ENCODE measurements at places on chromosomes 7 and 10.
A peak's percentile ranks its signal among the peaks of the same experiment; 100 is the strongest.

DNA sequence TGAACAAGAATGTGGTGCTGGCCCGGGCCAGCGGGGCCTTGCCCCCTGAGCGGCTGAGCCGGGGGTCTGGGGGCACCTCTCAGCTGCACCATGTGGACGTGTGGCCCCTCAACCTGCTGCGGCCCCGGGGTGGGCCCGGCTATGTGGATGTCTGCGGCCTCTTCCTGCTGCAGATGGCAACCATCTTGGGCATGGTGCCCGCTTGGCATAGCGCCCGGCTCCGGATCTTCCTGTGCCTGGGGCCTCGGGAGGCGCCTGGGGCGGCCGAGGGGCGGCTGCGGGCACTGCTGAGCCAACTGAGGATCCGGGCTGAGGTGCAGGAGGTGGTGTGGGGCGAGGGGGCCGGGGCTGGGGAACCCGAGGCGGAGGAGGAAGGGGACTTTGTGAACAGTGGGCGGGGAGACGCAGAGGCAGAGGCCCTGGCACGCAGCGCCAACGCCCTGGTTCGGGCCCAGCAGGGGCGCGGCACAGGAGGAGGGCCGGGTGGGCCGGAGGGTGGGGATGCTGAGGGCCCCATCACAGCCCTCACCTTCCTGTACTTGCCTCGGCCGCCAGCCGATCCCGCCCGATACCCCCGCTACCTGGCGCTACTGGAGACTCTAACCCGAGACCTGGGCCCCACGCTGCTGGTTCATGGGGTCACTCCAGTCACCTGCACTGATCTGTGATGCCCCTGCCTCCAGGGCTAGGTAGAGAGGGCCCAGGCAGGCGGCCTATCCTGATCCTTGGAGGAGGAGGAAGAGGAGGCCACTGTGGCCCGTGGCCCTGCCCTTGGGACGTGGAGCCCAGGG, 1.1 kb upstream of the TRIP6 start:
- DNase-seq = peak; percentile 87

DNA sequence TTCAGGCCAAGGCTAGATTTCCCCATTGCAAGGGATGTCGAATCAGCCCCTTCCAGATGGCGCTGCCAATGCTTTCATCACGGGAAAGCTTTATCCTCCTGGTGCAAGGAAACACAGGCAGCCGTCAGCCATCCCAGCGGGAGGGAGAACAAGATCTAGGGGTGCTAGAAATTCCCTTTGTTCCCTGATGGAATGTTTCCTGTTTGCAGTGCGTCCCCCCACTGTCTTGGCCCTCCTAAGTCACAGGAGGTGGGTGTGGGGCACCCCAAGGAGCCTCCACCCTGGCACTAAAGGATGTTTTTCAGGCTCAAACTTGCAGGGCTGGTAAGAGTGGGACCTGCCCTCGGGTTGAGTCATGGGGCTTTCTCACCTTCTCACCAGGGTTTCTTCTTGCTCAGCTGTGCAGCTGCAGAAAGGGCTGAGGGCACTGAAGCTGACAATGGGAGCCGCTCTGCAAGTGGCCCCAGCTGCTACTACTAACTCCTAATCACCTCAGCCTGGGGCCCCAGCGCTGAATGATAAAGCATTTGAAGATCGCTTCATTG, 103.6 kb downstream of the PRPF18 start:
- DNase-seq = no peak

DNA sequence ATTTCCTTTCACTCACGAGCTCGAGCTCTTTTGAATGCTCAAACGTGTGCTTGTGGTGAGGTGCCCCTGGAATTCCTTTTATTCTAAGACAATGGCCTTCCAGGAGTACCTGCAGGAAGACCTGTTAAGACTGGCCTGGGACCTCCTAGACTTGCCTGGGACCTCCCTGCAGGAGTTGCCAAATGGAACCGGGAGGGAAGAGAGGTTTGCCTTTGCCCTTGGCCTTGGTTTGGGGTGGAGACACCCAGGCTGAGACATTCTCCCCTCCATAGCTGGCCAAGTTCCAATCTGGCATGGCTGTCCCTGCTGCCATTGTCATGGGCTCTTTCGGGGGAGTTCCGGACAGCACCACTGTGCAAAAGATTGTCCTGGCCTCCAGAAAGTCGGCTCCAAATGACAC, 39.7 kb downstream of the DNAJB12 start:
- no peak for DNase-seq

- DNase-seq = peak; percentile 39
Measured at GRCh38 chr7:73613954-73614735, 10.2 kb downstream of the MLXIPL start.

- peak; percentile 51 for DNase-seq
Measured at GRCh38 chr7:44617225-44617890, 10.9 kb downstream of the OGDH start.

DNA sequence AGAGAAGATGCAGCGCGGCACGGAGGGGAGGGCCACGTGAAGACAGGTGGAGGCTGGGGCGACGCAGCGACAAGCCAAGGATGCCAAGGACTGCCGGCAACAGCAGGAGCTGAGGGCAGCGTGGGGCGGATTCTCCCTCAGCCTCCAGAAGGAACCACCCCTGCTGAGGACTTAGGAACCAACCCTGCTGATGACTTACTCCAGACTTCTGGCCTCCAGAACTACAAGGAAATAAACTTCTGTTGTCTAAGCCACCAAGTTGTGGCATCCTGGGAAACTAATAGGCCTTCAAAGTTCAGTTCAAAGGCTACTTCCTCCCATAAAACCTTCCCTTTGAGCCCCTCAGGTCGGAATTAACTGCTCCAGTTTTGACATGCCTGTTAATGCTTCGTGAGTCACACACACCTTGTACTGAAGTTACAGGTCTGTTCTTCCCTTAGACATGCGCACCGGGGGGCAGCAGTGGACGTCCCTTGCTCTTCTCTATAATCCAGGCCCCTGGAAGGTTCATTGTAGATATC, 88.4 kb upstream of the RHEB start:
- DNase-seq = peak; percentile 27

DNA sequence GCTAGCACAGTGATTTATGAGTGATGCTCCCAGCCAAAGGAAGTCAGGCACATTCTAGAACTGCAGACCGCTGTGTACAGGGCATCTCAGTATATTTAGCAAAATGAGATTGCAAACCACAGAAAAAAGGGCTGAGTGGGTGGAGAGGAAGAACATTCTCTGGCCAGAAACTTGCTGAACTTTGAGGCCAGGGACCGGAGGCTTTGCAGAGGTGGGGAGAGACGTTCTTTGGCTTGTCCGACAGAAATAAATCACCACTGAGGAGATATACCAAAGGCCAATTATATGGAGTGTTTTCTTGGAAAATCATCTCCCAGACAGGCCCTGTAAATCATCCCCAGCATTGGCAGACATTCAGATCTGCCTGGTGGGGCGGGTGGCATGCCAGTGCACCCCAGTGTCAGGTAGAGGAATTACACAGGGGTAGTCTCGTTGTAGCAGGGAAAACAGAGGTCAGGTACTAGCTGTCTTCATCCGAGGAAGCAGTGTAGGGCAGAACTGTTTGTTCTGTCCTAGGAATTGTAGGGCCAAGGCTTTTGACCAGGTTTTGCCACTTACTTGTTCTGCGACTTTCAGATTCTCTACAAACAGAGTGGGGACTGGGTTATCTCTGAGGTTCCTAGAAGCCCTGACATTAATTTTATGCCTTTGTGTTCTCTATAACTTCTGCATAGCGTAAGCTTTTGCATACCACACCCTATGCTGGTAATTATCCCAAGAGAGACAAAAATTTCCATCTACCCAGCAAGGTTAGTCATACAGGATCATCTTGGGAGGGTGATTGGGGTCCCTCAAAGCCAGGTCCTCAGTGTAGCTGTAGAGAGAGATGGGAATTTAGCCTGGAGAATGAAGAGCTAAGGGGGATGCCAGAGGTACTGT, 655.6 kb downstream of the LRMDA start:
- DNase-seq = peak; percentile 98

- DNase-seq = peak; percentile 86
Measured at GRCh38 chr10:106559442-106559841, 605.1 kb downstream of the SORCS1 start.

- no peak for DNase-seq
Measured at GRCh38 chr10:83724471-83725241, 414.7 kb upstream of the GHITM start.

DNA sequence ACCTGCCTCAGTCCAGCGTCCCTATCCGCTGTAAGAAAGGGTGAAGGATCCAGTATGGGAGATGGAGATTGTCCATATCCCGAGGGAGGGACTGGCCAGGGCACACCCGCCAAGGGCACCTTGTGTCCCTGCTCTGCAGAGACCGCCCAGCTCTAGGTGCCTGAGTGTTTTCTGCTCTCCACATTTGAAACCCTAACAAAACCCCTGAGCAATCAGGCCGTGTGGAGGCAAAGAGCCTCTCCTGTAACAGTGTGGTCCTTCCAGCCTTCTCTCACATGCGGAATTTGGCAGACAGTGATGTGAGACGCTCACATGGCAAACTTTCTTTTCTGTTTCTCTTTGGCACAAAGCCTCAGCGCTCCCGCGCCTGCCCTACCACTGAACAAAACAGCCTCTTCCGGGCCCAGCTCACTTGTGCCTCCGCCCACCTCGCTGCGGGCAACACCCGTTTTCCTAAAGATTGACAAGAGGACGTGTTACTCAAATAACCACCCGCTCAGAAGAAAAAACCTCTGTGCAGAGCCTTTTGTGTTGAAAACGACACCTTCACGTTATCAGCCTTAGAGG, 514.8 kb downstream of the DNAJB6 start:
- DNase-seq = peak; percentile 74

- DNase-seq = peak; percentile 41
Measured at GRCh38 chr10:57624856-57625592, 642.7 kb downstream of the IPMK start.

- peak; percentile 99 for DNase-seq
Measured at GRCh38 chr10:66836057-66836456, 89.8 kb upstream of the LRRTM3 start.

DNA sequence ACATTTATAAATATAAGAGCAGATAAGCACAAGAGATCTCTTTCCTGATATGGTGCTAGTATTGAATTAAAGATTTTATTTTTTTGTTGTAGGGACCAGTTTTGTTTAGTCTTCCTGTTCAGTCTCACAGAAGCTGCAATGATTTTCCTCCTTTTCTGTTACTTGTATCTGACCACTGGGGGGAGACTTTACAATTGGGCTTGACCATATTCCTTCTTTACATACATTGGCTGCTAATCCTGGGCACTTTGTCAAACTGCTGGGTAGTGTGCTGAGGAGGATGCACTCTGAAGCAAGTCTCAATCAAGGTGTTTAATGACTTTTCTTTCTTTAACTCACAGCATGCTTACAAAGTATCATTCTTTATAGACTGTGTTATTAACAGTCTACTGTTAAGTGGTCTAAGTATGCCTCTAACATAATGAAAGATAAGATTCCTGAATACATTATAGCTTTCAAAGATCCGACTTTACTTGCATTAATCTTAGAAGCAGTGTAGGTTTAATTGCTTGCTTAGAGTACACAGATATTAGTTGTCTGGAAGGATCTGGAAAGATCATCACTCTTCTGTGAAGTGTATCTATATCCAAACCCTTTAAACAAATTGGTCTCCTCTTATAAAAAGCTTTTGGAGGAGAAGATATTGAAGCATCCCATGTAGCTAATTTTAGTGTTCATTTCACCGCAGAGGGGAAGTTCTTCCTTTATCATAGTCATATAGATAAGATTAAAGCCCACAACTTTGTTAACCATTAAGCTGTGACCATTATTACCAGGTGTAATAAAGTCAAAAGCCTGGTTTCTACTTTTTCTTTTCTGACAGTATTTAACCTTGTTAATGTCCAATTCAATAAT, 3.1 kb downstream of the PALS2 start:
- DNase-seq = peak; percentile 75
